ENCODE measurements at places on chromosomes 6 and 20.

DNA sequence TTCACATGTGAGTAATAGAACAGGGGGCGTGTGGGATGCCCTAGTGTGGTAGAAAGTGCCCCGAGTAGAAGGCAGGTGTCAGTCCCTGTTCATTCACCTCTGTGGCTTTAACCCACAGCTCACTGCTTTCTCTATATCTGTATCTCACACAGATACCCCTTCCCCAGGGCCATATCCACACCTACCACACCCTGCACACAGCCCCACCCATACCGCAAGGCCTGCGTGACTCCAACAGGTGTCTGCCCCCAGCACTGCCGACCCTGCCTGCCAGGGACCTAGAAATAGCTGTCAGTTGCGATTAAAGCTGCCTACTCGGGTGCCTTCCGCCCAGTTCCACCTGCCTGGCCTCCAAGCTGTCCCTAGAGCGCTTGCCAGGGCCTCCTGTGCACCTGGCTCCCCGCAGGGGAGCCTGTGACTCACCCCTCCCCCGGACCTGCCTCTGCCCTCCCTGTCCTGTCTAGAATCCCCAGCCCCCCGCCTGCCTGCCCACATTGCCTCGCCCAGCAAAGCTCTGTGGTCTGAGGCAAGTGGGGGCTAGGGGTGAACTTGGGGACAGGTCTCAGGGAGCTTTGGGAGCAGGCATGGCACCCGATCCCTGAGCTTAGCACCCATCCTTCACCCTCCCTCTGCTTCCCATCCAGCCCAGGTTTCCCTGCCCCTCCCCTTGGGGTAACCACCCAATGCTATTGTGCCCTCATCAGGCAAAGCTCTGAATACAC is 38.3 kb upstream of the ID1 start:
- H3K4me3 ChIP-seq = no peak overlapping the region
- H3K27me3 ChIP-seq = no peaks in the 10 kb centered on the region
- H3K4me1 ChIP-seq = peaks cover 62% of the 10 kb centered on the region
- no peak for DNase-seq

GRCh38 chr6:121660277-121660676 is 224.8 kb downstream of the GJA1 start:
- no peak overlapping the region for H3K27ac ChIP-seq
- H3K27me3 ChIP-seq = no peaks in the 10 kb centered on the region
- H3K4me3 ChIP-seq = no peak overlapping the region
- no peaks in the 10 kb centered on the region for H3K36me3 ChIP-seq
- no peaks in the 10 kb centered on the region for H3K4me1 ChIP-seq

DNA sequence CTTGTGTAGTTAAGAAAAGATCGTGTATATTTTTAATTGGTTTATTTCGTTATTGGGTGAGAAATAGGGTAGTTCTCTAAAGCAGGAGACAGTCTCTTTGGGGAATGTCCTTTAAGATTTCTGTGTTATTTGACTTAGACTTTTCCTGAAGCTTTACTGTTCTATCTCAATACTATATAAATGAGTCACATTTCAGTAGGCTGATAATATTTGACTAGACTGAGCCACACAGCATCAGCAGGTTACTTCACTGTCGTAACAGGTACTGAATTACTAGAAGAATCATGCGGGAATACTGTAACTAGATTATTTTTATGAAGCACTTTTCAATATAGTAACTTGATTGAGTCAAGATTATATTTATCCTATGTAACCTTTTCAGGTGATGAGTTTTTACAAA is 1.4 kb downstream of the SMAP1 start:
- H3K4me3 ChIP-seq = peak overlapping the region; percentile 85
- no peaks in the 10 kb centered on the region for H3K36me3 ChIP-seq
- DNase-seq = no peak

DNA sequence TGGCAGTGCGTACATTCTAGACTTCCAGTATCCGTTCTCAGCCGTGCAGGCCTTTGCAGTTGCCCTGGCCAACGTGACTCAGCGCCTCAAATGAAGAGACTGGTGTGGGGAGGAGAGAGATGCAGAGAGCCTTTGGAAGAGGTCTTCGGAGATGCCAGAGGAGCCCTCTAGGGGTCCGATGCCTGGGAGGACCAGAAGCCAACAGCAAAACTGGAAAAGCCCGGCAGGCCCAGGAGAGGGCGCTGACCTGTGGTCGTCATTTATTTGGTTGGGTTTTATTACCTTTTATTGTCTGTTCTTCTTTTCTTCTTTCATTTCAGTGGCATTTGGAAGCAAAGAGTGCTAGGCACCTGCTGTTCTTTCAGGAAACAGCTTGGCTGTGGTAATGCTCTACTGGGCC is 53.3 kb upstream of the TMEM181 start:
- no peaks in the 10 kb centered on the region for H3K4me1 ChIP-seq
- H3K36me3 ChIP-seq = peaks cover 6% of the 10 kb centered on the region
- H3K27ac ChIP-seq = no peak overlapping the region
- no peaks in the 10 kb centered on the region for H3K27me3 ChIP-seq

DNA sequence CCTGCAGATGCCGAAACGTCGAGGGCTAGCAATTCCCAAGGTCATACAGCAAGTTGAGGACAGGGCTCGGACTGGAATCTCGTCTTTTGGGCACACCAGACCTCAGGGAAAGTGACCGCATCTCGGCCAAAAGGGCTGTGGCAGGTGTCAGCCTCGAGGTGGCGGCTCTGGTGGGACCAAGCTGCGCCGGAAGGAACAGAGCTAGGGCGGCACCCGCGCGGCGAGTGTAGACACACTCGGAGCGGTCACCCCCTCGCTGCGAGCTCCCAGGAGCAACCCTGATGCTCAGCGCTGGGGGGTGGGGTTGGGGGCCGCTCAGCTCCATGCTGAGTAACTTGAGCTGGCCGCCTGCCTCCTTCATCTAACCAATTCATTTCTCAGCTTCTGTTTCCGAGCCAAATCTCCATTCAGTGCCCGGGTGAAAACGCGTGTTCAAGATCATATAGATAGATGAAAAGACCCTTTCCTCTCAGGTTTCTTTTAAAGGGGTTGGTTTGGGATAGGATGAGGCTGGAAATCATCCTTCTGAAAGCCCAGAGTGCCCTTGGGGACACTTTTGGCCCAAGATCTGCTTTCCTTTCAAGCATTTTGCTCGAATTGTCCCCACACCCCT is 2.2 kb upstream of the TUBB2B start:
- no peak for DNase-seq
- no peaks in the 10 kb centered on the region for H3K36me3 ChIP-seq
- H3K27me3 ChIP-seq = peaks cover 69% of the 10 kb centered on the region
- H3K27ac ChIP-seq = no peak overlapping the region
- H3K4me3 ChIP-seq = peak overlapping the region; percentile 31

DNA sequence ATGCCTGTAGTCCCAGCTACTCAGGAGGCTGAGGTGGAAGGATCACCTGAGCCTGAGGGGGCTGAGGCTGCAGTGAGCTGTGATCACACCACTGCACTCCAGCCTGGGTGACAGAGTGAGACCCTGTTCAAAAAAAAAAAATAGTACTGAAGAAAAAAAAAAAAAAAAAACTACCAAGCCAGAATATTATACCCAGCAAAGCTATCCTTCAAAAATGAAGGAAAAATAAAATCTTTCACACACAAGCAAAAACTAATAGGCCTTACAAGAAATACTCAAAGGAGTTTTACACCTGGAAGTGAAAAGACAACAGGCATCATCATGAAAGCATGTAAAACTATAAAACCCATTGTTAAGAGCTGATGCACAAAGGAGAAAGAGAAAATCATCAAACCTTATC is 37.5 kb upstream of the SRSF6 start:
- H3K36me3 ChIP-seq = no peaks in the 10 kb centered on the region
- DNase-seq = no peak
- no peak overlapping the region for H3K27ac ChIP-seq
- H3K4me3 ChIP-seq = no peak overlapping the region

DNA sequence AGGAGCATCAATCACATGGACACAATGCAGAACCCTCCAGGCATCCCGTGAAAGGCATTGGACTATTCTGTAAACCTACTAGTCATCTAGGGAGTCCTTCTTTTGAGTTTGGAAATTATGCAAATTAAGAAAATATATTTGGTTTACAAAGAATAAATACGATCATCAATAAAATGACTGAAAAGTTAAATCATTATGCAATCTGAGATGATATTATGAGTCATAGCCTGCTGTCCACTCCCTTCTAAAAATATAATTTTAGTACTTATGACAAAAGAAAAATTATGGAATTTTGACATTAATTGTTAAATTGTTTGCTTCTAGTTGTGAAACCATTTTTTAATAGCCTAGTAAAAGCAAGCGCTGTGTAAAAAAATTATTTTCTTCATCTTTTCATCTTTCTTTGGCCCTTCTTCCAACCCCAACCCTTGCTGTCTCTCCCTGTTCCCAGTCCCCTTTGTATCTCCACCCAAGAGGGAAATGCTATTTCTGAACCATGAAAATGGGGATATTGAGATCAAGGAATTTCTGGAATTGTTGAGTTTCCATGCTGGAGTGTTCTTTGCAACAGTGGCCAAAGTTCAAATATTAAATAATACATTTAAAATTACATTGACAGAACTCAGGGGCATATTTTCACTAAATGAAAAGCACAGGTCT is 599.8 kb downstream of the COL12A1 start:
- no peaks in the 10 kb centered on the region for H3K36me3 ChIP-seq
- H3K4me1 ChIP-seq = peaks cover 27% of the 10 kb centered on the region
- H3K27me3 ChIP-seq = no peaks in the 10 kb centered on the region
- no peak overlapping the region for H3K4me3 ChIP-seq
- H3K27ac ChIP-seq = peak overlapping the region; percentile 78

- peaks cover 12% of the 10 kb centered on the region for H3K36me3 ChIP-seq
- peaks cover 2% of the 10 kb centered on the region for H3K4me1 ChIP-seq
- H3K27ac ChIP-seq = no peak overlapping the region
- H3K27me3 ChIP-seq = no peaks in the 10 kb centered on the region
- no peak for DNase-seq
Observed at GRCh38 chr20:63194007-63194796, 21.7 kb downstream of the YTHDF1 start.

DNA sequence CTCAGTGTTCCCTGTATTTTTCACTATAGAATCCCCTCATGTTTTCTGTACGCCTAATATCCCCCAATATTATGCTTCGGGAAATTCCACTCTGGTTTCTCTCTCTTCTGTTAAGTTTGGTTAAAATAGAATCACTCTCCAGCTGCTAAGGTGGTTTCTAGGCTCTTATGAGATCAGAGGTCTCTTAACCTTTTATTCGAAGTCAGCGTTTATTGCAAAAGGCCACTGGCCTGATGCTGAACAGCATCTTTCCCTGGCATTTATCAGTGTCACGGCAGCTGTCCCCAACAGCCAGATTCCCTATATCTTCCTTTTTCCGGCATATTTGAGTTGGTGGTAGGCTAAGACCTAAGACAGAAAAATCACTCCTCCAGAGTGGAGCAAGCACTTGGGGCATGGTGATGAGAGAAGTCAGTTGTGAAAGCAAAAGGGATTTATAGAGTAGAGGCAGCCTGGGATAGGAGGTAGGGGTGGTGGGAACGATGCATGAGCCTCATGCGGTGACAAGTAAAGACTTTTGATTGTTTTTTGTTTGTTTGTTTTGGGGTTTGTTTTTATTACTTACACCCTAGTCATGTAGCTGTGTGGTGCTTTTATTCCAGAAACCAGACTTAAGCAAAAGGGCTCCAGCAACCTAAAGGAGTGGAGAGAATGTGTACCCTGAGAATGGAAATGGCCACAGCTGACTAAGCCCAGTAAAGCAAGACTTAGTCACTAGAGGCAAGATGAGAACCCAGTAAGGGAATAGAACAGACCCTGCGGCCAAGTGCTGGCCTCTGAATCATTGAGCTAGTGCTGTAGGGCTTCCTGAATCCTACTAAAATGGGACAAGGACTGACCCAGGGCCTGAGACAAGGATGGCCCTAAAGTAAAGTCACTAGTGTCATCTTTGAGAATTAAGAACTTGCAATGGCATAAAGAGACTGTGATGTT is 233.0 kb upstream of the PRND start:
- peaks cover 6% of the 10 kb centered on the region for H3K4me1 ChIP-seq
- H3K27ac ChIP-seq = no peak overlapping the region
- no peaks in the 10 kb centered on the region for H3K27me3 ChIP-seq
- no peaks in the 10 kb centered on the region for H3K36me3 ChIP-seq

DNA sequence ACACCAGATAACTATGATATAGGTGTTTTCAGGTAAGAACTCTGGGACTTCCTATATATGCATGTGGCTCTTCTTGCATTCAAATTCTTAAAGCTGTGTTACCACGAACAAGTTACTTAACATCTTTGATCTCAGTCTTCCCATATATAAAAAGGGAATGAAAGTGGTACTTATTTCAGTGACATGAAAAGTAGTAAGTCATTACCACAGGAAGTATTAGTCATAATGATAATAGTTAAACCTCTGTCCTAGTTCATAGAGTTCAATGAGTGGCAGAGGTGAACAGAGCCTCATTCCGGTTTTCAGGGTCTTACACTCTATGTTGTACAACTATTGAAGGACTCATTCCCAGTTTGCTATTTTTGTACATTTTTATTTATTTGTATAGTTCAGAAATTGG is 237.0 kb downstream of the NKAIN2 start:
- no peaks in the 10 kb centered on the region for H3K4me1 ChIP-seq
- no peak overlapping the region for H3K27ac ChIP-seq
- H3K4me3 ChIP-seq = no peak overlapping the region
- no peak for DNase-seq
- no peaks in the 10 kb centered on the region for H3K36me3 ChIP-seq
- H3K27me3 ChIP-seq = no peaks in the 10 kb centered on the region

GRCh38 chr20:36153736-36154699 is 522 bp upstream of the EPB41L1 start:
- no peaks in the 10 kb centered on the region for H3K36me3 ChIP-seq
- DNase-seq = peak; percentile 51
- H3K4me1 ChIP-seq = peaks cover 6% of the 10 kb centered on the region

DNA sequence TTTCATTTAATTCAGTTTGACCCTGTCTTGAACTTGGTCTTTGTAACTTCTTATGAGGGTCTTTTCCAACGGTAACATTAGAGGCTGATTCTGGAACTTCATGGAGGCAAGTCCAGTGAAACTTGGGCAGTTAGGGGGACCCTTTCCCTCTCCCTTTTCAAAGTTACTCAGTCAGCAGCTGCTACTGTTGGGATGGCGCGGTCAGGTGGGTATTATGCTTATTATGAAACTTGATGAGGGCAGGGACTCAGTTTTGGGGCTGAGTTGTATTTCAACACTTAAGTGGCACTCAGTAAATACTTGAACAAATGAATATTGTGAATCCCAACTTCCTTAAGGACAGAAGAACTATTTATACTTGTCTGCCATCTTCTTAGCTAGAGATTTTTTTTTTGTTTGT is 20.8 kb downstream of the TOP1 start:
- no peaks in the 10 kb centered on the region for H3K36me3 ChIP-seq
- H3K27ac ChIP-seq = no peak overlapping the region
- no peak overlapping the region for H3K4me3 ChIP-seq
- peaks cover 31% of the 10 kb centered on the region for H3K4me1 ChIP-seq
- no peak for DNase-seq

Data from astrocyte (in vitro differentiated cells and primary cell).